ENCODE measurements at places on chromosomes 7 and 10.

GRCh38 chr7:74474271-74474865 is 20.7 kb downstream of the GTF2IRD1 start:
- no peak for DNase-seq

DNA sequence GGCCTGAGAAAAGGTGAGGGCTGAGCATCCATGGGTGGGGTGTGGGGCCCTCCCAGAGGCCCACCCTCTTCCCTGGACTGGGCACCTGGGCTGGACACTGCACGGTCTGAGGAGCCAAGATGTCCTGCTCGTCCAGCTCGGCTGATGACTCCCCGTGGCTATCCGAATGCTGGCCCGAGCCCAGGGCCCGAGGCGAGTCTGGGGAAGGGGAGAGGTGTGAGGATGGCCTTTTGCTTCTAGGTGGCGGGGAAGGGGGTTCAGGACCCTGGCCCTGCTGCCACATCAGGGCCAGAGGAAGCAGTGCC is 7.1 kb downstream of the NACAD start:
- DNase-seq: no peak

GRCh38 chr7:42193471-42194129 is 43.4 kb downstream of the GLI3 start:
- DNase-seq: no peak

DNA sequence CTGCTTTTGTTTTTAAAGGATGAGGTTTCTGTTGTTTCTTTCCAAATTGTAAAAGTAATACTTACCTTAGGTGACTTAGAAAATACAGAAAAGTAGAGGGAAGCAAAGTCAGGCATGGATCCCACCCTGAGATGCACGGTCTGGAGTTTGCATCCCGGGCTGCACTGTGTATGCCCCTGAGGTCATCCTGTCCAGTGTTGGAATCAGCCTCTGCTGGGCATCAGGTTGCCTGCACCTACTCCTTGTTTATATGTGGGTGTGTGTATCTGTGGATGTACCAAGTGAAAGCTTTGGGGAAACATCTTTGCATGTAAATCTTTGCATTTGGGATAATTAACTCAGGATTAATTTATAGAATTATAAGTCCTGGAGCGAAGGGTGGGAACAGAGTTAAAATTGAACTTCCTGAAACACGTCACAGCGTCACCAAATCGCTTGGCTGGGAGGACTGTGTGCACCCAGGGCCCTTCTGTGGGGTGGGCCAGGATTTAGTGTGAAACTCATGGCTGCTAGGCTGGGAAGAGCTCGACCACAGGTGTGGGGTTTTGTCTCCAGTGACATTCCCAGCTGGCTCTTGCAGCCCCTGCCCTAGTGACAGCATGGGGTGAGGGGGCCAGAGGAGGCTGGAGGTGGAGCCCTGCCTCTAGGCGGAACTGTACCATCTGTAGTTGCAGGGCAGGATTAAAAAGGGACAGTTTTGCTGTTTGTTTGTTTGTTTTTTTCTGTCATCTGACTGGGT is 27.9 kb downstream of the GTF2IRD1 start:
- DNase-seq: no peak

DNA sequence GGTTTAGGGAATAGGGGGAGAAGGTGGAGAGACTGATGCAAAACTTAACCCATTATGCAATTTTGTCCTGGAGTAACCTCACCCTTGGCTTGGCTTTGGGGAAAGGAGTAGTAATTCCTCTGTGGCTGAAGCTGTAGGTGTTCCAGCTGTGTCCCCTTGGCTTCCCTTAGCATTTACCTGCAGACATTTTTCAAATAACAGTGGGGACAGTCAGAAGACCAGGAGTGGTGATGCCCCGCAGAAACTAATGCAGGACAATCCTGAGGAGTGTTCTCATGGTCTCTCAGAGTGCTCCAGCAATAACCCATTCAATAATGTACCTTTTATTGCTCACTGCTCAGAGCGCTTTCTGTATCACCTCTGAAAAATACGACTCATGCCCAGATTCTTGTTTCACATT is 282.1 kb downstream of the ZEB1 start:
- DNase-seq: no peak

DNA sequence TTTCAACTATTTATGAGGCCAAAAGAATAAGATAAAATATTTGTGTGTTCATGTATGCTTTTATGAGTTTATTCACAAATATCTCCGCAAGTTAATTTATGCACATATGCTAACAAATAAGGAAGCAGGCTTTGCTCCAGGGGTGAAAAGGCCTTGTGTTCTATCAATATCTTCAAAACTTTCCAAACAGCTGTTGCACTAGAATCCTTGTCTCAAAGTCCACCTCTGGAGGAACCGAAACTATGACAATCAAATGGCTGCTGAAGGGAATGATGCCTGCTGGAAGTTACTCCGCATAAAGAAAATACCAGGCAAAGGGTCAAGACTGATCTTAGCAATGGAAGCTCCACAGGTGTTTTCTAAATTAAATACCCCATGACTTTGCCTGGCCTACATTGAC is 145.0 kb upstream of the GHITM start:
- no peak for DNase-seq

DNA sequence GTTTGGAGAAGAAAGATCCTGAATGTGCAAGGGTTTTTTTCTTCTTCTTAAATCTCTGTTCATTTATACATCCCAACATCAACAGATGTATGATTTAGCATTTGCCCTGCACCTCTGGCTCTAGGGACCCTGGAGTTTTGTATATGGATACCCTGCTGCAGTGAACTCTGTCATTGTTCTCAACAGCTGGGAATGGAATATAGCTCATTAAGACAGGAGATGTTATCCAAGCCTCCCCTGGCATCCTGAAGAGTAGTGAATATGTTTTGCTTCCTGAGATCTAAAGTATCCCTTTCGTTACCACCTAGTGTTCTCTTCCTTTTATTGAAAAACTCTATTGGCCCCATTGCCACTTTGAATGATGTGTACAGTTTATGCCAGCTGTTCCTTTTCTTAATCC is 275.9 kb downstream of the EXOC4 start:
- DNase-seq: no peak

DNA sequence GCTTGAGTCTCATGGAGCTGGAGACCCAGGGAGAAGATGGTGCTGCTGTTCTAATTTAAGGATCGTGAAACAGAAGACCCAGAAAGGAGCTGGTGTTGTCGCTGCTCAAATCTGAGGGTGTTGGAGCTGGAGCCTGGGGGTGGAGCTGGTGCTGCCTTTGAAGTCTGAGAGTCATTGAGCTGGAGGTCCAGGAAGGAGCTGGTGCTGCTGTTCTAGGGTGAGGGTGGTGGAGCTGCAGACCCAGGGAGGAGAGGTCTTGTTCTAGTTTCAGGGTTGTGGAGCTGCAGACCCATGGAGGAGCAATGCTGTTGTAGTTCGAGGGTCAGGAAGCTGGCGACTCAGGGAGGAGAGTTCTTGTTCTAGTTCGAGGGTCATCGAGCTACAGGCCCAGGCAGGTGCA is 84.1 kb upstream of the ZNF479 start:
- no peak for DNase-seq

DNA sequence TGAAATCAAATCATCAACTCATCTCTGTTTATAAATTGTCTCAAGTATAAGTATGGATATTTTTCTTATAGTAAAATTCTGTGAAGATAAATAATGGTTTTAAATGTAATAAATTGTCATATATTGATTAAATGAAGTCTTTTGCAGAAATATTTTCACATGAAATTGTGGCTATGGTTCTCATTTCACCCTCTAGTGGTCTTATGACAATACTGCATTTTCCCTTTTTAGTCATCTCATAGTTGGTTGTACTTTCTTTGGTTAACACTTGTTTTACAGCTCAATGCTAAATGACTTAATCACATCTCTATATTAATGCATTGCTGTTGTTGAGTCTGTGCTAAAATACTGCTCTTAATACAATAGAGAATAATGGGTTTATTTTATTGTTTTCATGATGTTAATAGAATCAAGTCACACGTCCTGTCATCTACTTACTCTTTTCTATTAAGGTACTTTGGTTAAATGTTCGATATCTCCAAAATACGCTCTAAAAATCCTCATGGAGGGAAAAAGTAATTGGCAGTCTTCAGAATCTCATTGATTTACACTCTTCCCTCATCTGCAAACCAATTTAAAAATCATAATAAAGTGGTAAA is 38.0 kb upstream of the CACNA2D1 start:
- no peak for DNase-seq

DNA sequence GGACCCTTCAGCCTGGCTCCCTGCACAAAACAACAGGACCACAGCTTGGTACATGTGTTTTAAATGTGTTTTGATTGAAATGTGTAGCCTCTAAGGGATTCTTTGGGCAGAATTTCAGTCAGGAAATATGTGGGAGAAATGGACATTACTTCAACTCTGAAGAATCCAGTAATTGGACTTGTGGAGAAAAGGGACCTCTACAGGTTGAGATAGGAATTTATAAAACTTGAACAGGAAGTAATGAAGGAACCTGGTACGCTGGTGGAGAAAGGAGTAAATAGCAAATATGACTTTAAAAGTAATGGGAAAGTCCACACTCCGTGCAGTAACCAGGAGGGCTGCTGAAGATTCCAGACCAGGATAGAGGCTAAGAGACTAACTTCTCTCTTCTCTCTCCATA is 220.5 kb downstream of the LHFPL3 start:
- DNase-seq: no peak

DNA sequence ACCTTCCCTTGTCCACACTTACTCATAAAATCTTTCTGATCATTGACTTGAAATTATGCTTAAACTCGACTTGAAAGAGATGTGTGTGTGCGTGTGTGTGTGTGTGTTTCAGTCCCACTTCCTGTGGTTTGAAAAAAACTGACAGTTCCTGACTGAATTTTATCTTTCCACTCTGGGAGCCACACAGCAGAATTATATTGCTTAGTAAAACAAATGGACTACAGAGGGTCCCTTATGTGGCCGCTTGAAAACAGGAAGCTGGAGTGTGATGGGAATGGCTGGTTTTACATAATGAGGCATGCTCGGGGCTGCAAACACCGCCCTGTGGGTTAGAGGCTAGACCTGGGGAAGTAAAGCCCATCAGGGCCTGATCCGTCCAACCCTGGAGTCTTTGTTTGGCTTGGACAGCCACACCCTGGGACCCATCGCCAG is 54.8 kb downstream of the LYZL1 start:
- DNase-seq: no peak

GRCh38 chr10:128055061-128055868 is 71.0 kb downstream of the MKI67 start:
- DNase-seq: no peak

DNA sequence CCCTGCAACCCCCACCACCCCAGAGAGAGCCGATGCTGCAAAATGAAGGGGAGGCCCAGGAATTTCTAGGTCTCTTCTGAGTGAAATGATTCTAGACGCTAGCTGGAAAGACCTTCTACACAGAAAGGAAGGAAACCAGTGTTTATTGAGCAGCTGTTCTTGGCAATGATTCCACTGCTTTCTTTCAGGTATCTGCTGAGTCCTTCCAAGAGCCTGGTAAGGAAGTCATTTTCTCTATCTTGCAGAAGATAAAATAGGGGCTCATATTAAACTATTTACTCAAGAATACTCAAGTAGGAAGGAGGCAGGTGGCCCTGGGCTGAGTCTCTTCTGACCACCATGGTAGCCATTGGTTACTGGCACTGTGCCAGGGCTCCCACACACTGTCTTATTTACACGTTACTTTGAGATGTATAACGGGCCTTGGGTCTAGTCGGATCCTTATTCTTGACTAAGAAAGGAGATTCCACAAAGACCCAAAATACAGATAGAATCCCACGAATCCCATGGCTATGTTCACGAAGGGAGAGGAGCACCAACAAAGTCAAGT is 112.1 kb downstream of the GALNT11 start:
- DNase-seq: no peak

DNA sequence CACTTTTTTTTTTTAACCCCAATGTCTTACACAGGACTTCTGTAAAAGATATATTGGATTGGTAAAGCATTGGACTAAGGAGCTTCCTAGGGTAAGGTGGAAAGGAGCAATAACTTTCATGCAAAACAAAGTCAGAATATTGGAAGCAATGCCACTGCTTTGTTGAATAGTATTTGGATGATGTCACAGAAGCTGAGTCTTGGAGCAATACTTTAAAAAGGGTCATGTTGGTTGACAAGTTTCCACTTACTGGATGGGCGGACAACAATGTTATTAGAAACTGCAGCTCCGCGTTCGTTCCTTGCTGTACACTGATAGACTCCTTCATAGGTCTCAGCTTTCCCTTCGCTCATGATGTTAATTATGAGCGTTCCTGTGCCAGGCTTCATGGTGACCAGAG is 101.9 kb upstream of the LAMB4 start:
- no peak for DNase-seq

GRCh38 chr7:95028683-95029082 is 121.3 kb downstream of the PPP1R9A start:
- DNase-seq: no peak

DNA sequence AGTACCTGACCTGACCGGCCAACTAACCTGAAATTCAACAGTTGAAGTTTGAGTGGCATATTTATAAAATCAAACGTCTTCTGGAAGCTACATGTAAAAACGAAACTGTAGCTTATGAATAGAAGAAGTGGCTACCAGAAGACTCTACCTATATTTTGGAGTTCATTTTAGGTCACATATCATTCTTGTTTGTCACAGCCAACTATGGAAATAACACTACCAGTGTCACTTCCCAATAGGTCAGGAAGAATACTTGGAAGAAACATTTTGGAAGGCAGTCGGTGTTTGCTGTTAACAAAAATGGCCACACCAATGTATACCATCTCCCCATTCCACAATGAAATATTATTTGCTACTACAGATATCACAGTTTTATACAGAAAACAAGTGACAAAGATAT is 12.6 kb downstream of the TWIST1 start:
- no peak for DNase-seq

DNA sequence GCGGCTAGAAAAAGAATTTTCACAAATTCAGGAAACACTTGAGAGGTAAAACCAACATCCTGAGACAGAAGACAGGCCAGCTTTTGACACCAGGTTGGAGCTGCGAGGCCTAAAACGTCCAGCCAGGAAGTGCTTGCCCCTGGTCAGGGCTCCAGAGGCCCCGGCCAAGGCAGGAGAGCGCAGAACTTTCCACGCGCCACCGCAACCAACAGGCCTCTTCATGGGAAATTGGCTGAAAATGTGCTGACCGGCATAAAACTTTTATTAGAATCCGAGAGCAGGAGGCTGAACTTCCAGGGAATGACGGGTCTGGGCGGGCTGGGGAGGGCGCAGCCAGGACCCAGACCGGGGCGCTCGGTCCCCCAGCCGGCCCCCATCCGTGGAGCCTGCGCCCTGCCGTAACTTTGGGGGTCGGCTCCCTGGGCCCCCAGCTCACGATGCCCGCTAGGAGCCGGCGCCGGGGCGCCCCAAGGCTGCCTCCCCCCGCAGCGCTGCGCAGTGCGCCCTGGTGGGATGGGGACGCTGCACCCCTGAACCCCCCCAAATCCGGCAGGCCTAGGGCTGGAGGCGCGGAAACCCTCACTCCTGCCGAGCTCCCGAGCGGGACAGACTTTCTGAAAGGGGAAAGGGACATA is 414.0 kb upstream of the MKI67 start:
- DNase-seq: no peak

DNA sequence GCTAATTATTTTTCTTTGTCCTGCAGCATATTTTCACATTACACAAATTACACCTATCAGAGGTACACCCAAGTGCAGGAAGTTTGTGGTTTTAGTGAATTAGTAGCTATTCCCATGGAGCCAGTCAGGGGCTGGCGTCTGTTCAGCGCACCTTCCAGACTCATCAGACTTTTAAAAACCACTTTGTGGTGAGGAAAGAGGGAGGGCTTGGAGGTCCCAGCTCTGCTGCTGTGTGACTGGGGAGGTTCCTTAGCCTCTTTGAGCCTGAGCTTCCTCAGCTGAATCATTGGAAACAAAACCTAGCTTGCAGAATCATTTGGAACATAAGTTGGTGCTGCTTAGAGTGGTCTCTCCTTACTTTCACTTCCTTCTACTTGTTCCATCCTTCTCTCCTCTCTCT is 175.4 kb downstream of the SORCS3 start:
- DNase-seq: no peak

GRCh38 chr10:7697426-7697825 is 5.7 kb upstream of the ITIH2 start:
- DNase-seq: no peak
